ENCODE measurements at places on chromosomes 2 and 18.

DNA sequence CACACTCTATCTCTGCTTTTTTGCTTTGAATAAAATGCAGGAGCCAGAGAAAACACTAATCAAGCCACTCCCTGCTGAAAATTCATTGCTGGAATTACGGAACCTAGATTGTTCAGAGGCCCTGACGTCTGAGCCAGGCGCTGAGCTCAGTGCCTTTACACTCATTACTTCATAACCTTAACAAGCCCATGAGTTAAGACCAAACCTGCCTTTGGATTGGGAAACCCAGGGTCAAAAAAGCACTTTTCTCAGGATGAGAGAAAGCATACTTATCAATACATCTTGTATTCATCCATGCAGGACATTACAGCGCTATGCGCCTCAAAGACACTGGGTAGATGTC, 762 bp downstream of the INO80C start:
- no peak for DNase-seq

GRCh38 chr18:75831960-75832359, 404.5 kb upstream of the SMIM21 start:
- no peak for DNase-seq

DNA sequence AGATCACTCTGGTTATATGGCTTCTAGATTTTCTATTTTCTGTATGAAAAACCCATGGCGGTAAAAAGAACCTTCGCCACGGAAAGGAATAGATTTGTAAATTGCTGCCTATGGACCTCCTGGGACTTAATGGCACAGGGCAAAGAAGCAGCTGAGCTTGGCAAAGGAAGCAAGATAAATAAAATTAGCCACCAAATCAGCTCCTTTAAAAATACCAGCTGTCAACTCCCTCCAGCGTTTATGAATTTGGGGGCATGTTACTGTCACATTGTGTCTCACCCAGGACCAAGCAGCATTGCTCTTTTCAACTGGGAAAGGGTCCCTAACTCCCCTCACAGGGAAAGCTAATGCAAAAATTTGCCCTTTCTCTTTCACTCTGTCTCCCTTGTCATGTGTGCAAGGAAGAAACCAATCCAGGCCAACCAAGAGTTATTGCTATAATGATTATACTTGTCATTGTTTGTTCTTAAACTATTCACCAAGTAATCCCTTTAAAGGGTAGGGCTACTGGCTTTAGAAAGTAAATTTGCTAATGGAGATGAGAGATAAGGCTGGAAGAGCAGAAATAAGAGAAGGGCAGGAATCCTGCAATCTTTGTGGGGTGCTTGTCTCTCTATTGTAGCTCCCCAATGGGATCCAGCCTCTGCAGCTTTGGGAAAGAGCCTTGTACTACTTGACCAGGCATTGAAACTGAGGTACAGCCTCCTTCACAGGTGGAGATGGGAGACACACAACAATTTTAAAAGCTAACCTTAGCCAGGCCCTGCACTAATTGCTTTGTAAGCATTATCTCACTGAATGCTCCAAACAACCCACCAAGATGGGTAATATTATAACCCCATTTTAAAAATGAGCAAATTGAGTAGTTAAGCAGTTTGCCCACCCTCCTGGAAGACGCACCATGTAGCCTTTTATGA, 119.1 kb upstream of the KLF7 start:
- no peak for DNase-seq

DNA sequence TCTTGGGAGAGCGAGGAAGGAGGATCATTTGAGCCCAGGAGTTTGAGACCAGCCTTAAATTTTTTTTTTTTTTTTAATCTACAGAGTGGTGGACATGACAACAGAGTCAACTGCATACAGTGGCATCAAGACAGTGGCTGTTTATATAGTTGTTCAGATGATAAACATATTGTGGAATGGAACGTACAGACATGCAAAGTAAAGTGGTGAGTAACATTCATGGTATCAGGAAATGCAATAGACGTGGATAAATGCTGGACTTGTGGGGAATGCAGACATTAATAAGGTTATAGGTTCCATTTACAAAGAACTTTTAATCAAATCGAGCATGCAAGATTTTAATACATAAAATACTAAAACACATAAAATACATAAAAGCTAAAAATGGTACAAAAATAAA, 11.9 kb downstream of the WDR43 start:
- DNase-seq: no peak

- DNase-seq: no peak
These were observed 104.5 kb downstream of the OSBPL6 start for GRCh38 chr2:178298785-178299212.

- peak; percentile 85 for DNase-seq
These were observed 176.0 kb downstream of the SMAD2 start for GRCh38 chr18:47754311-47755101.

- no peak for DNase-seq
These were observed 29.6 kb upstream of the EPAS1 start for GRCh38 chr2:46267616-46268015.

GRCh38 chr2:42245396-42245795, 76.2 kb downstream of the EML4 start:
- no peak for DNase-seq

GRCh38 chr18:72122103-72122502, 422.0 kb downstream of the CBLN2 start:
- no peak for DNase-seq

DNA sequence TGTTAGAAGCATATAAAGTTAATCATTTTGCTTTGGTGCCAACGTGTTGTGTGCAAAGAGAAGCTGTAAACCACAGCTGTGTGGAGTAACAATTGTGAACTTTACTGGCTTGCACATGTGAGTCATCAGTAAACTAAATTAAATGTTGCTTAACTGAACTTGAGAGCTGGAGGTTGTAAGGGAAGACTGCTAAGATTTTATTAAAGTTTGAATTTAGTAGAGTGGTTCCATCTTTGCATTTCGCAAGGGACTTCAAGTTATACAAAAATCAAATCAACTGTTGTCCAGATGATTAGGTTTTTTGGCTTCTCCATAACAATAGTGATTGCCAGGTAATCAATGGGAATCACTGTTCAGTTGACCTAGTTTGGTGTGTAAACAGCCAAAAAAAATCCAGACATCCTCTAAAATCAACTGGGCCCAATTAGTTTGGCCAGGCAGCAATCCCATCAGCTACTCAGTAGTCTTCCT, 247.4 kb downstream of the MYO3B start:
- DNase-seq: no peak

- peak; percentile 64 for DNase-seq
These were observed 654 bp upstream of the ASB1 start for GRCh38 chr2:238425979-238426567.

- DNase-seq: no peak
These were observed 70.9 kb downstream of the EHD3 start for GRCh38 chr2:31304816-31305215.
